ENCODE measurements at places on chromosomes 1 and 21. TPM values are rescaled to one million over a fixed set of nuclear protein-coding genes. Genes with fewer than 3 reads are reported as not detected.

Gene ATG4C
- 8.1 TPM for total RNA-seq

Gene CA14
- total RNA-seq = not detected

Gene AIRE
- not detected for total RNA-seq

Gene PRKAA2
- 0.05 TPM for total RNA-seq

Gene FCGR3A
- total RNA-seq = not detected

Gene MYBPHL
- total RNA-seq = 0.99 TPM

Gene GUCA2A
- not detected for total RNA-seq

Gene GNAI3
- total RNA-seq = 15.5 TPM

Gene C1orf94
- not detected for total RNA-seq

Gene SSX2IP
- 22.5 TPM for total RNA-seq

Gene PTGER3
- total RNA-seq = not detected

Gene LINGO4
- not detected for total RNA-seq

Gene VAV3
- 0.35 TPM for total RNA-seq

Gene CLCA1
- not detected for total RNA-seq

Gene GJA9
- total RNA-seq = not detected

Gene LMX1A
- total RNA-seq = not detected

Gene LEFTY1
- total RNA-seq = not detected

Gene SLAMF8
- not detected for total RNA-seq

Gene LHX8
- total RNA-seq = not detected

Gene OR2L3
- total RNA-seq = 0.21 TPM

Gene LCE3D
- 1.2 TPM for total RNA-seq

Gene FPGT
- 13.2 TPM for total RNA-seq

Gene IGFN1
- 0.61 TPM for total RNA-seq

Gene VSIG8
- not detected for total RNA-seq

Gene OR2T29
- total RNA-seq = not detected

Gene TSPAN1
- total RNA-seq = 155 TPM

Gene SERINC2
- total RNA-seq = 230 TPM

Gene CYYR1
- 3.0 TPM for total RNA-seq

Gene DNMT3L
- not detected for total RNA-seq

Gene SLFNL1
- 0.17 TPM for total RNA-seq

Data from mammary epithelial cell (primary cell).